NCI-H446 treated with DMSO at 0.1 percent for 48 hours (cell line): ENCODE measurements at places on chromosomes 3 and 15.

GRCh38 chr3:48680811-48681540 lies 4.7 kb downstream of the NCKIPSD start:
- no peak for DNase-seq

DNA sequence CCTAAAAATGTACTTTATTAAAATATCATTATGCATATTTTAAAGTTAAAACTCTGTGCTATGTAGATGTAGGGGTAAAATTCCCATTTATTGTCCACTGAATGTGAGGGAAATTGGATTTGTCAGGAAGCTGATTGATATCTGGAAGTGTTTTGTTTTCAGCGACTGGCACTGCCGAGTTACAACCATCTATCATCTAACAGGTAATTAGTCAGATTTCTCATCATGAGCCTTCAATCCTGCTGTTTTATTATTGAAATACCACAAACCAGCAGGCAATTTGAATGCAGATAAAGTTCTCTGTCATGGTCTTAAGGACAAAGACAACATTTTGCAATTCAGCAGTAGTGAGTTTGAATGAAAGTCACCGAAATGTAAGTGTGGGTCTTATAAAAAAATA lies 40.5 kb downstream of the ZIC1 start:
- DNase-seq: no peak

DNA sequence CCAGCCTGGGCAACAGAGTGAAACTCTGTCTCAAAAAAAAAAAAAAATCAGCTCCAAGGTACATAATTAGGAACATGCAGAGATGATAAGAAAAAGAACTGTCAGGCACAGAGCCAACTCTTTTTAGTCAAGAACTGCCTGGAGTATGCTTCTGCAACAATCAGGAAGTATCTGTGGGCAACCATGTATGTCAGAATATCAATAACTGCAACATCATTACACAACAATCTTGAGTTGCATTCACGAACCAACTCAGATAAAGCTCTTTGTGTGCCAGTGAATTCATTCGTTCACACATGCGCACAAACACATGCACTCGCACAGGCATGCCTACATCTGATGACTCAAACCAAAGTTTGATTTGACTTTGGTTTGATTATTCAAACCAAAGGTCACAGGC lies 32.1 kb downstream of the EFHB start:
- no peak for DNase-seq

GRCh38 chr3:149435996-149436885 lies 38.3 kb upstream of the TM4SF4 start:
- no peak for DNase-seq

DNA sequence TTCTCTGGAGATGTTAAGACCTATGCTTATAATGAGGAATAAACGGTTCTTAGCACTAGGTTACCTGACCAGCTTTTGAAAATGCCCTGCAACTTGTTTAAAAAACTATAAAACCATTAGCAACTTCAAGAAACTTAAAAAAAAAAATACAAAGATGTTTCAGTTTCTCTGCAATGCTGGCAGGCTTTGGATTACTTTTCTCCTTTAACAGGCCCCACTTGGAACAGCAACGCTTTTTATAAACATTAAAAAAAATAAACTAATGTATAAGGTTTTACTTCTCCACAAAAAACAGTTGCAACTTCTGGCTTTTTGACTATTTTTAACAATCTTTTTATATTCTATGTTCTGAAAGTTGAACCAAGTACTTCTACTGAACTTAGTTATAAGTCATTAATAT lies 1006.7 kb downstream of the ROBO1 start:
- no peak for DNase-seq

DNA sequence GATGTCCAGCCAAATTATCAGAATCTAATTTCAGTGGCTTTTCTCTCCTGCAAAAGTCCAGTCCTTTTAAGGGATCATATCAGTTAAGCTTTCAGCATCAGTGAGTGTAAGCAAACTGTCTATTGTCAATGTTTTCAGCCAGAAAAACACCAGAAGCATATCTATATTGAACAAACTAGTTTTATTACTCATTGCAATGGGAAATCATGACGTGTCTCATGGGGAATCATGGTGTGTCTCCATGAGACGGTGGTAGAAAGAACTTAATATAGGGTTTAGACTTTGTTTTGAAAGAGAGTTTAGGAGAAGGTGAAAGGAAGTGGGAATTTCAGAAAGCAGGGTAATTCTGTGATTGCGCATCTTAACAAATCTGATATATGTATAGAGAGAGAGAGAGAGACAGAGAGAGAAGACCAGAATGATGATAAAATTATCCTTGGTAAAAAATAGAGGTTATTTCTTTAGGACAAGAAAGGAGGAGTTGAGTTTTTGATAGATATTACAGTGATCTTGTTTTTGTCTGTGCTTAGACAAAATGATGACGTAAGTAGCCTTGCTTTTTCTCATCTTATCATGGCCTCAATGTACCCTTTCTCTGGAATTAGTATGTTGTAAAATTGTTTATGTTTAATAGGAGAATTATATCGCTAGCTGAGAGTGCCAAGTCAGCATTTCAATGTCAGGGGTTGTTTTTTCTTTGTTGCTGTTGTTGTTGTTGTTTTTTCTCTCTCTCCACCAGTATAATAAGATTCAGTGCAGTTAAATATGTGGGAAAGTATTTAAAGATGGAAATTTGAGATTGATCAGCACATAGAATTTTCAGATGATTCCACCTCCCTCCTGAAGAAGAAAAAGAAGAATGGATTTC lies 129.9 kb upstream of the OSTN start:
- no peak for DNase-seq

DNA sequence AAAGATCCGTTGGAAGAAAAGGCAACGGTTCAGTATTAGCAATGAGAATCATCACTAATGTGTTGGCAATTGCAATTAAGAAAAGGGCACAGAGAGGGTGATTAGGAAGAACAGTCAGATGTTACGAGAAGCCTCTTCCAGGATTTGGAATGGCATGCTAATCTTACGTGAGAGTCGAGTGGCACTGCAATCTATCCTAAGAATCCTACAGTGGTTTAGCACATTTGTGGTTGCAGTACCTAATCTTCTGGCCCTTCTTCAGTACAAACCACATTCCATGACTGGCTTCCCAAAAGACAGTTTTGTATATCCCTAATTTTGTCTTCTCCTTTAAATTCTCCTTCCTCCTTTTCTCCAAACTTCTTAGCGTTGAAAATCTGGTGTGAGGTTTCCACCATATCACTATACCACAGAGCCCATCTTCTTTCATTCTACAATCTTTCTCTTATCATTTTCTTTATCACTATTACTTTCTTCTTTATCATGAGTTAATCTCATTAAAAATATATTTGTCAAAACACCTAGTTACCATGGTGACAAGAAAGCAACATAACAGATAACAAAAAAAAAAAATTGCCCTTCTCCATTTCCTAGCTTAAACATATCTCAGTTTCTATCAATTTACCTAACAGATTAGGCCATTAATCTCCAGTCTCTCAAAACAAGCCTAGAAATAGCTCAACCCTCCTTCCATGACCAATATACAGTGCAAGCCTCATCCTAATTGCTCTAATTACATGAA lies 60.1 kb downstream of the IGSF11 start:
- peak; percentile 67 for DNase-seq

- no peak for DNase-seq
These were observed 10.8 kb upstream of the VILL start for GRCh38 chr3:37979541-37980461.

GRCh38 chr3:30527720-30528119 lies 78.7 kb upstream of the TGFBR2 start:
- DNase-seq: no peak

DNA sequence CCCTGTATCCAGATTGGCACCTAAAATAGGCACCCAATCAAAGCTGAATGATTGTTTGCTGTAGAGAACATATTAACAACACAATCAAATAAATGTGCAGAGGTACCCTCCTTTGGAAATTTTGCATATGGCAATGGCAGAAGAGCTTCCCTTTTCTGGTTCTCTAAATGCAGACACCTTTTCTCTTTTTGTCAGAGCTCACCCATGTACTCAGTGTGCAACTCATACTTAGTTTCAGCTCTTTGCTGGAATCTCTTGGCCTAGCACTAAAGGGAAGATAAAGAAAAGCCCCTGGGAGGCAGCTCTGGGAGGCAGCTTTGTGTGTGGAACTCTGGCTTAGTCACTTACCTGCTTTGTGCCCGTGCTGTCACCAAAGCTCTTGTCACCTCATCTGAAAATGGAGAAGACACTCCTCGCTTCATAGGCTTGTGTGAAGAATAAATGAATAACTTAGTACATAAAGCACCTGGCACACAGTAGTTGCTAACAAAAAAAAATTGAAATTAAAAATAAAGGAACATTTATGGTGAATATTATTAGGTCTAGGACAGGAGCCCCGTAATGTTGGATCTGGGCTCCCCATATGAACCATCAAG lies 28.8 kb downstream of the ST6GAL1 start:
- DNase-seq: no peak

- DNase-seq: peak; percentile 17
These were observed 75.5 kb downstream of the RBPMS2 start for GRCh38 chr15:64699751-64700388.

GRCh38 chr3:159082519-159082918 lies 280.7 kb downstream of the MFSD1 start:
- DNase-seq: no peak

DNA sequence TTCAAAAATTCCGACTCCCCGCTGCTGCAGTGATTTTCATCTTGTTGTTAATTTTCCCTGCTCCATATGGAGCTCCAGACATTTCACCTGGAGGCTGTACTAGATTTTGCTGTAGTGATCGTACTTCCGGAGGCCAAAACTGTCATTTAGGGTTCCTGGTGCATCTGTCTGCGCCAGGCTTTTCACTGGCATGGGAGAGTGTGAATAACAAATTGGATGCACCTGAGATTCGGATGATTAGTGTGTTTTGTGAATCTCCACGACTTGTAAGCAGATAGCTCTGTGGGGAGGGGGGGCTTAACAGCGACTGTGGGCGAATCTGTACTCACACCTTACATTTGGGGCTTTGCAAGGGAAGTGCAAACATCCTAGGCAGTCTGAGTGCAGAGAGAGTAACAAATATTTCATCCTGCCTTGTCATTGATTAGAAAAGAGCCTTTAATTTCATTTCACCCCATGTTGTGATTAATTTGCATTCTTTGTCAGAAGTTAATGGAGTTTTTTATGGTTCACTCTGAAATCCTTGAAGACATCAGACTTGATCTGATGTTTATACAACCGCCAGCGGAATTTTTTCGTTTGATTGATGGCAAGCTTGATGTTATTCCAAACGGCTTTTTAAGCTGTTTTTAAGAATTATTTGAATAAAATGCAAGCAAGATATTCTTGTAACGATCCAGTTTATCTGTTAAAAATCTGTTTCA lies 92.5 kb upstream of the SKOR1 start:
- DNase-seq: no peak

DNA sequence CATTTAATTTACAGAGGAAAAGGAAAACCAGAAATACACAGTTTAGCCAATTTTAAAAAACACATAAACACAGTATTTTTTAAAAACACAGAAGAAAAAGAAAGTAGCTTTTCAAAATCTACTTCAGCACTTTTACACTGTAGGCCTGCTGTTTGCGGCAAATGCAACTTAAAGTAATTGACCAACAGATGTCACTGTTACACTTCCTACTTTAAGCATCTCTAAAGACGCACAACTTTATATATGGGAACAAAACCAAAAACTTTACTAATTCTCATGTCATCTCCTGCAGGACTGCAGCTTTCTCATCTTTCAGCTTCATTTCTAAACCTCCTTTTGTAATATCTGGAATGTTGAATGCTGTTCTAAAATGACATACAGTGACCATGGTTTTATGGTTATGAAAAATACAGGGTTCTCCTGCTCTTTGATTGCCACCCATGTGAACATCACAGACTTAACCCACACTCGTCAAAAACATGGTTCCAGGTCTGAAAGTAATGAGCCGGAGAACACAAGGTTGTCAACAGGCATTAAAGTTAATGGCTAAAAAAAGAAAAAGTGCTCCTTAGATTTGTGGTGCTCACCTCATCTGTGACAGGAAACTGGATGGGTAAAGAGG lies 107.9 kb downstream of the FMN1 start:
- DNase-seq: peak; percentile 1

- peak; percentile 94 for DNase-seq
These were observed 119.1 kb downstream of the B3GALNT1 start for GRCh38 chr3:160986069-160986468.

DNA sequence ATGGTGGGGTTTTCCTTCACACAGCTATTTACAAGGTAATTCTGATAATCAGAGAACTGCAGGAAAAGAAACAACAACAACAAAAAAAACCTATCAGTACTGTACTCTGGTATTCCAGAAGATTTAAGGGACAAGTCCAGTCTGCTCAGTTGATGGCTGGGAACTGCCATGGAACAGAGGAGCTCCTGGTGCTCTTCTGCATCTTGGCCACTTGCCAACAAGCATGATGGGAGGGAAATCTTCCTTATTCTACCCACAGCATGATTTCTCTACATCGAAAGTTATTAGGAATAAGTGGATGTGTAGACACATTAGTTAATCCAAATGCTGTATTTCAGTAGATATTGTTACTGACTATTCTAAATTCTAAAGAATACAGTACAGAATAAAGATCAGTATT lies 51.7 kb downstream of the RASGRP1 start:
- no peak for DNase-seq

DNA sequence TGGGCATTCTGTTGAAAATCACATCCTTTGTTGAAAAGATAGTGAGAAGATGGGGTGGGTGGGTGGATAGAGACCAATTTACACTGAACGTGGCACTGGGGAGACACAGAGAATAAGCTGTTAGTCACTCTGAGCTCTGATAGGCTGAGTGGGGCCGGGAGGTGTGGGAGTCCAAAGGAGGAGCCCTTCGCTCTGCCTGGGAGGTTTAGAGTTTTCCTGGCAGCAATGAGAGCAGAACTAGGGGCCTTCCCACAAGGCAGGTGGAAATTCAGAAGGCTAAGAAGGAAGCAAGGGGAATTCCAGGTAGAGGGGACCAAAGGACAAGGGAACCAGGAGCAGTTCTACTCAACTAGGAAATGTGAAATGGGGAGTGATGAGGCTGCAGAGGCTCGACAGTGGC lies 272.7 kb downstream of the RPLP1 start:
- no peak for DNase-seq

- DNase-seq: no peak
These were observed 156.1 kb downstream of the THRB start for GRCh38 chr3:24338409-24339130.

DNA sequence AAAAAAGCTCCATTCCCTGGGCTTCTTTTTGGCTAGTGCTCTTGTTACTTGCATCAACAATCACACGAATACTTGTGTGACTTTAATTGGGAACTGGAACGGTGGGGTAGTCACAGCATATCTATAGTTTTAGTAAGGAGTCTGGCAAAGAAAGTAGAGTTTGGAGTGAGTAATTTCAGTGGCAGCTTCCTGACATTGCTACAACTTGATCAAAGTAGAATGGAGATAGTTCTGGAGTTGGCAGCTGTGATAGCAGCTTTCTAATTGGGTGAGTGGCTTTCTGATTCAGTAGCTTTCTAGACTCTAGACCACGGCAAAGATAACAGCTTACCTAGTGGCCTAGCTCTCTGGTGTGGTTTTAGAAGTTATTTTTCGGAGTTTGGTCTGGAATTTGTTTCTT lies 475.0 kb downstream of the TUSC7 start:
- DNase-seq: no peak

GRCh38 chr3:31343075-31343474 lies 189.7 kb upstream of the STT3B start:
- peak; percentile 11 for DNase-seq

GRCh38 chr3:71784201-71784913 lies 591 bp downstream of the PROK2 start:
- no peak for DNase-seq

- no peak for DNase-seq
These were observed 461.4 kb downstream of the NSUN3 start for GRCh38 chr3:94524102-94524919.
